ENCODE measurements at places on chromosomes 13 and 19.

DNA sequence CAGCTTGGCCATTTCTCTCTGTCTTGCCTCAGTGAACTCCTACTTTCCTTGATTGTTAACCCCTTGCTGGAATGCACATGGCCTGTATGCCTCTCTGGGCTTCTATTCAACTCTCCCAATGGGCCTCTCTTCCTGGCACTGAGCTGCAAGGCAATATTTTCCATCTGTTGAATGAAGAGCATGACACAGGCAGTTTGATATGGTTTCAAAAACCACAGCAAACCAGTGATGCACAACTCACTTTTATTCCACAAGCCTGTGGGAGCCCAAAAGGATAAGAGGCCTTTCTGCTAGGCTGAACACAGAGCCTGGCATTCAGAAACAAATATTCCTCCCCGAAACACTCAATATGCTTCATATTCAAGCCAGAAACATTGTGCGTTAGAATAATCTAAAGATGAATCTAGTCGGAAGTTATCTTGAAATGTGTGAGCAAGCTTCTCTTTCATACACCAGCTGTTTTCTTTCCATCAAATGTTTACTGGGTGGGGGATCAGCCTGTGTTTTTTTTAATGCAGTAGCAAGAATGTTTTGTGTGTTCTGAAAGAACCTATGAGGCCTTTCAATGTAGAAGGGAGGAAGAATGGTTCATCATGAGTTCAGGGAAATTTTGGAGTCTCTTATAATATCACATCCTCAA lies 443.1 kb upstream of the SPRY2 start:
- DNase-seq = no peak

GRCh38 chr13:62360609-62361008 lies 945.0 kb upstream of the PCDH20 start:
- DNase-seq = no peak

DNA sequence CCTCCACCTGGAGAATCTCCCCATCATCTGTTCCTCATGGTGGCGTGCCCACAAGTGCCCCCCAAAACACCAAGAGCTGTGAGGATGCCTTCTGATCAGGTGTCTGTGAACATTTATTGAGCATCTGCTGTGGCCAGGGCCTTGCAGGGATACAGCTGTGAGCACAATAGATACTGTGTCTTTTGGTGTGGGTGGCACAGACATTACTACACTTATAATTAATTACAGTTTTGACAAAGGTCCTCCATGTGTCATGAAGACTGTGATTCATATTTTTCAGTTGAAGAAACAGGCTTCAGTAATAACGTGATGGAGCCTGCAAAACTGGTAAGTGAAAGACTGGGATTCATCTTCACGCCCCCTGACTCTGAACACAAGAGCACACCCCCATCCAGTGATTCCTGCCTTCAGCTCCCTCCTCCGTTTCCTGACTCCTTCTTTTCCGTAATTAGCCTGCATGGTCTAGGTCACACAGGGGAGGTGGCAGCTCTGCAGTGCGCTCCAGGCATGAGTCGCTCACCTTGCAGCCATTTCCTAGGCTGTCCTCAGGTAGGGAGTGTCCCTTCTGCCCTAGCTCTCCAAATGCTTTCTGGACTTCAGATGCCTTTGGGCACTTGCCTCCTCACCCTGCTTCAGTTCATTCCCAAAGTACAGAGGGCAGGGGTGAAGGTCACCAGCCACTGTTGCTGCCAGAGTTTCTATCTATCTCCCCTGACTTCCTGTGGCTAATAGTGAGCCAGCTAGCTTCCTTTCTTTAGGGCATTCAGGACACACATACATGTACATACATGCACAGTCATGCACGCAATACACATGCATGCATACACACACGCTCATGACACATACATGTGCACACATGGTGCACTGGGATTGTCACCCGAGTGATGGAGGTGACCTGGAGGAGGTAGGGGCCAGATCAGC lies 66.5 kb downstream of the SIAH3 start:
- DNase-seq = no peak

DNA sequence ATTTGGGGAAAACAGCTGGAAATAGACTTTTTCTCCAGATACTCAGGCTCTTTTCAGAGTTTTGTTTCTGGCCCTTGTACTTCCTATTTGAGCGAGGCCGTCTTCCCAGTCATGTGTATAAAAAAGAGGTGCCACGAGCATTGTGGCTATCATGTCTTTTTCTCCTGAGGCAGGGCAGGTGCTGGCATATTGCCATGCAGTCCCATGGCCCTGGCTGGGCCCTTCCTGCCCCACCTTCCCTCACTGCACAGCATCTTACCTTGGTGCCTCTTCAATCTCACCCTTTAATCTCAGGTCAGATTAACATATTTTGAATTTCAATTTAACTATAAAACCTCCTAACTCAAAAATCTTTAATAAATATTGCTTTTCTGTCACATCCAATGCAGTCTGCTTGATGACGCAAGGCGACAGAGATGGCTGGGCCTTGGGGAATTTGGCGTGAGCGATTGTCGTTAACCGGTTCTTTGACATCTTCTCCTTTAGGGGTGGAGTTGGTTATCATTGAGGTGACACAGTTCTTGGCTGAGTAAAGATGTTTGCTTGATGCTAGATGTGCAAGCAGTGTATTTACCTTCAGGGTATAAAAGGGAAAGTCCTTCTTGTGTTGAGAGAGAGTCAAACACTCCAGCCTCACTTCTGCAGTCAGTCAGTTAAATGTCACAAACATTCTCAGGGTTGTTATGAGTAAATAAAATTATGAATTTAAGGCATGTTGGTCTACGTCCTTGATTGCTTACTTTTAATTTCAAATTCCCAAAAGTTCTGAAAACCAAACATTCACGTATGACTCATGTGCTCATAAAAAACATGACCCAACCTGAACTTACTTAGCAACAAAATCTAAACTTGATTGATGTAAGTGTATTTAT lies 289.9 kb downstream of the MYO16 start:
- no peak for DNase-seq

DNA sequence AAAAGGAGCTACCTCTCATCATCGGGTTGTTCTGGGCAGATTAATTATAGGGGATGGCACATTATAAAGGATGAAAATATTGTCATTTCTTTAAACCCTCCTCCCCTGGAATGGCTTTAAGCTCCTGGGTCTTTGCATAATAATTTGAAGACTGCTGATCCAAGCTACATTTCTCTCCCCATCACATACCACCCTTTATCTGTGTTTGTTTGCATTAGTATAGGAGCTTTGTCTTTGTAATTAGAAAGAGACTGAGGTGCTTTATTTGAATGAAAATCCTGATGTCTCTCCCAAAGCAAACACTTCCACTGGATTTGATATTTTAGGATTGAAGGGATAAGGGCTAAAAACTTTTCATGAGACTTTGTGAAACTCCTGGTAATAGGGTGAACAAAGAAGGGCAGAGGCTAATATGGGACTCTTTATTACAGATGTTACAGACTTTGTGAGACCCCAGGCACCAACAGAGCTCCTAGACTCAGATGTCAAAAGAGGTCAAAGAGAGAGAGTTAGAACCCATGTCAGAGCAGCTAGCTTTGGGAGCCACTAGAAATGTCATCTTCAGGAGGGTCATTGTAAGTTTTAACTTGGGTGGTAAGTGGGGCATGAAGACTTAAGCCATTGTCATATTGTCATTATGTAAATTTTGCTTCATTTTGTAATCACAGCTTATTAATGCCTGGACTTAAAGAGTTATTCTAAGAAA lies 75.3 kb upstream of the RXFP2 start:
- no peak for DNase-seq

GRCh38 chr19:32809754-32810153 lies 59.8 kb downstream of the SLC7A9 start:
- DNase-seq = no peak

DNA sequence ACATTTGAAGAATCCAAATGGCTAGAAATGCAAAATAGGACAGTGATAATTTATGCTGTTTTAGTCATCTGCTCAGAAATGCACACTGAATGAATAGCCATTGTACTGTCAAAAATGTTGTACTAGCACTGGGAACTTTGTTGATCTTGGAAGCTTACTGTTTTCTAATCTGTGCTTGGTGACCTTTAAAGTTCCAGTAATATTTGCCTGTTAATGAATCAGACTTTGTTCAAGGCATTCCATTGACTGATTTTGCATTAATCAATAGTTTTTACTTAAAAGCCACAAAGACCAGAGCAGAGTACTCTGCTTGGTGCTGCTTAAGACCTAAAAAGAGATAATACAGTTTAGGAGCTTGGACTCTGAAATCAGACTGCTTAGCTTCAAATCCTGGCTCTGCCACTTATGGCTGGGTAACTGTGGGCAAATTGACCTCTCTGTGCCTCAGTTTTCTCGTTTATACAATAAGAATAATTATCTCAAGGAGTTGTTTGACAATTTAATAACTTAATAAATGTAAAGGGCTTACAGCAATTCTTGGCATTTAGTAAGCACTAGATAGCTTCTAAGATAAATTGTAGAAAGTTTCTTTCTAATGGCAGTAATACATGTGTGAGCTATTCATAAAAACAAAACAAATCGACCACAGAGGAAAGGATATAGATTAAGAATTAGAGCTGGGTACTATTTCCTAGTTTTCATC lies 4.6 kb upstream of the SLAIN1 start:
- DNase-seq = no peak

- no peak for DNase-seq
These were observed 72.3 kb downstream of the C1QTNF9 start for GRCh38 chr13:24381541-24382265.

DNA sequence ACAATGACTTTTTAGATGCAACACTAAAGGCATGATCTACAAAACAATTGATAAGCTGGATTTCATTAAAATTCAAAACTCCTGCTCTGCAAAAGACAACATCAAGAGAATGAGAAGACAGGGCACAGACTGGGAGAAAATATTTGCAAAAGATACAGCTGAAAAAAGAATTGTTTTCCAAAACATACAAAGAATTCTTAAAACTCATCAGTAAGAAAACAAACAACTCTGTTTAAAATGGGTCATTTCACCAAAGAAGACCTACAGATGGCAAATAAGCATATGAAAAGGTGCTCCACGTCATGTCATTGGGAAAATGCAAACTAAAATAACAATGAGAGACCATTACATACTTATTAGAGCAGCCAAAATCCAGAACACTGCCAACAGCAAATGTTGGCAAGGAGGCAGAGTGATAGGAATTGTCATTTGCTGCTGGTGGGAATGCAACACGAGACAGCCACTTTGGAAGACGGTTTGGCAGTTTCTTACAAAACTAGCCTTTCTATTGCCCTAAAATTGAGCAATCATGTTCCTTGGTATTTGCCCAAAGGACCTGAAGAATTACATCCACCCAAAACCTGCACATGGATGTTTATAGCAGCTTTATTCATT lies 39.2 kb downstream of the FLT1 start:
- no peak for DNase-seq

DNA sequence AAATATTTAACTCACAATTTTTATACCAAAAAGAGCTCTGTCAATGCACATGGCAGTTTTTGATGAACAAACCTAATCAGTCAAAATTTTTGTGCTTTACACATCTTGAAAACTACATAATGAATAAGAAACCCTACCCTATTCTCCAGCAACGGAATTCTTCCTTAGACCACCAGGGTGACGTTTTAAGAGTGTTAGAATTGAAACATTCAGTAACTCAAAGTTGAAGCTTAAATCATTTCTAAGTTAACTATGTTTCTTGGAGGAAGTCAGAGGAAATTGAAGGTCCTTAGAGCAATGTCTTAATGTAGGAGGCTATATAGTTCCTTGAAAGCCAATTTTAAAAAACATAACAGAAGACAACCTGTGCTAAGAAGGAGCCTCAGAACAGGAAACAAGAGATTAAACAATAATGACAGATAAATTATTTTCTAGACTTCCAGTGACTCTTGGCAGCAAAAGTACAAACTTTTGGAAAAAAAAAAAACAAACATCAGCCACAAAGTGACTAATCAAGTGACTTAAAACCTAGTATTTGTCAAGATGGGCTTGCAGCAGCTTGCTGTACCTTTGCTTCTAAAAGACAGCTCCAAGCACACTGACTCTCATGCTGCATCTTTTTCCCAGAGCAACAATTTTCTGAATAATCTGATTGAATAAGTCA lies 6.2 kb downstream of the SPRY2 start:
- no peak for DNase-seq

- DNase-seq = no peak
These were observed 37.0 kb downstream of the RUBCNL start for GRCh38 chr13:46350003-46350402.

- no peak for DNase-seq
These were observed 70.6 kb downstream of the ATP11A start for GRCh38 chr13:112760435-112760834.

GRCh38 chr13:110610955-110611595 lies 4.3 kb upstream of the NAXD start:
- no peak for DNase-seq

DNA sequence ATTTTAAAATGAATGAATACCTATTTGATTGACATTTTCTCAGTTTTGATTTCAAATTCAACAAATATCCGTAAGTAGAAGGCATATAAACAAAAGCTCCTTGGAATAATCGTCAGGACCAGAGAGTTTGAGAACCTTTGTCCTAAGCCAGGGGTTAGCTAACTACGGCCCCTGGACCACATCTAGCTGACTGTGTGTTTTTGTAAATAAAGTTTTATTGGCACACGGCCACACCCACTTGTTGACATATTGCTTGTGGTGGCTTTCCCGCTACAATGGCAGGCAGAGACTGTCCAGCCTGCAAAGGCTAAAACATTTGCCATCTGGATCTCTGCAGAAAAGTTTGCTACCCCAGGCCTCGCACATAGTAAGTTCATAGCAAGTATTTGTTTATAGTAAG lies 83.4 kb downstream of the GNG7 start:
- DNase-seq = no peak

DNA sequence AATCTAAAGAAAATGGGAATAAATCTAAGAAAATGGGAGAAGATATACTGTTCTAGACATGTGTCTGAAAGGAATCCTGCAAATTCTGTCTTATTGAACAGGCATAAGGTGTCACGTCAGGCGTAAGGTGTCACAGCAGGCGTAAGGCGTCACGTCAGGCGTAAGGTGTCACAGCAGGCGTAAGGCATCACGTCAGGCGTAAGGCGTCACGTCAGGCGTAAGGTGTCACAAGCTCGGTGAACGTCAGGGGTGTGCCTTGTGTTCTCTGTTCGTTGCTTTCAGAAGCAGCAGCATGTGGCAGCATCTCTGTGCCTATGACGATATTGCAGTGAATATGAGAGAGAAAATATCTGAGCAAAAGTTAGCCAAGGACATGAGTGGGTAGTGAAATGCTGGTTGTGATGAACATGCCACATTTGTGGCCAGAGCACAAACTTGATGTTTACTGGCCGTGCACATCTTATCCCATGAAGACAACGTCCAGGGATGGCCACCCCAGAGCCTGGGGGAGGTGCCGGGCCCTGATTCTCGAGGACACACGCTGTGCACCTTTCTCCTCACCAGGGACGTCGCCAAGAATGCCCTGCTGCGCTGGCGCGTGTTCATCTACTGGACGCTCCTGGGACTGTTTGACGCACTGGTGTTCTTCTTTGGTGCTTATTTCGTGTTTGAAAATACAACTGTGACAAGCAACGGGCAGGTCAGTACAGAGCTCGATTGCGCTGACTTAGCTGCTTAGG lies 107.0 kb upstream of the MCF2L start:
- DNase-seq = no peak

Data from anterior cingulate cortex (tissue), 58 donors.